Caco-2 (cell line): ENCODE measurements at places on chromosomes 2 and 18. TPM values are rescaled to one million over a fixed set of nuclear protein-coding genes. Genes with fewer than 3 reads are reported as not detected.

- no peak for DNase-seq
Observed at GRCh38 chr18:73461780-73462059, 593.9 kb upstream of the NETO1 start.

The KLHL14 gene
- not detected in 2 replicates for total RNA-seq

The HAAO gene
- 44.1 and 47.5 TPM in 2 replicates for total RNA-seq

DNA sequence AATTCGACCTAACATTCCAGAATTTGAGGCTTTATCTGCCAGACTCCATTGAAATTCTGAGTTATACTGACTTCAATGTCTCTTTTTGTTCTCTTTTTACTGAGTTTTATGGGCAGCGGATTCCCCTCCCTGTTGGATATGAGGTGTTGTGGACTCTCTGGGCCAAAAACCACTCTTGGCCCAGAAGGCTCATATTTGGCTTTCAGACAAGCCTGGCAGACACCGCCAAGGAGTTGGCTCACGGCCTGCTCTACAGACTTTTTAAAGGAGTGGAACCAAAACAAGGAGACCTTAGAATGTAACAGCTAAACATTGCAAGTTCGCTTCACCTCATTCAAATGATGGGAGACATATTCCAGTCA, 206.4 kb upstream of the NCKAP5 start:
- no peak for DNase-seq

- DNase-seq, result no peak
Observed at GRCh38 chr2:126880817-126881216, 17.9 kb upstream of the TEX51 start.

The FOSL2 gene
- total RNA-seq, result 64.6 and 70.7 TPM in 2 replicates

GRCh38 chr2:15941481-15941850, 1.1 kb downstream of the MYCN start:
- peak; percentile 73 for DNase-seq

DNA sequence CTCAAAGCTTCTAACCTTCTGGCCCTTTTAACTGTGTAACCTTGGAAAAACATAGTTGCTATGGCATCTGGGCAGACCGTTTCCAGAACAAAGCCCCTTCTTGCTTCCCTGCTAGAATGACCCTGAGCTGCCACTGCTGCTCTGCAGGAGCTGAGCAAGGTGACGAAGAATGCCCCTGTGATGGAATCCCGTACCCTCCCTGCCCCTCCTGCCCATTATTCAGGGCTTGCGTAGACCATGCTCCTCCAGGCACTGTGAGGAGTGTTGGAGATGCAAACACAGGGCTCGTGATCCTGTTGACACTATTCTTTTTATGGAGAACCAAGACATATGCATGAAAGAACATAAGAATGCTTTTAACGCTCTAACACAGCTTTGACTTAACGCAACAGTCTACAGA, 191.1 kb downstream of the CDH2 start:
- DNase-seq, result no peak

GRCh38 chr2:11004199-11004598, 92.5 kb downstream of the KCNF1 start:
- no peak for DNase-seq

The LCT gene
- 0.82 and 1.5 TPM in 2 replicates for total RNA-seq

DNA sequence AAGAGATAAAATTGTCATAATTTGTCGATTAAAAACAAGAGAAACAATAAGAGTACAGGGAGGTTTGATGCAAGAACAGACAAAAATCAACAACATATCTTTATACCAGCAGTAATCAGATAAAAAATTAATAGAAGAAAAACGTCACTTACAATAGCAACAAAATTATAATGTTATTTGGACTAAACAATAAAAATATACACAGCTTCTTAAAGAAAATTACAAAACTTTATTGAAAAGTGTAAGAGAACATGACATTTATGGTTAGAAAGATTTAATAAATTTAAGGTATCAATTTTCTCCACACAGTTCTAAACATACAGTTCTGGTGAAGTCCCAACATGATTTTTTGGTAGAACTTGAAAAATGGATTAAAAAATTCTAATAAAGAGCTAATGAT, 12.8 kb downstream of the RNF138 start:
- no peak for DNase-seq

DNA sequence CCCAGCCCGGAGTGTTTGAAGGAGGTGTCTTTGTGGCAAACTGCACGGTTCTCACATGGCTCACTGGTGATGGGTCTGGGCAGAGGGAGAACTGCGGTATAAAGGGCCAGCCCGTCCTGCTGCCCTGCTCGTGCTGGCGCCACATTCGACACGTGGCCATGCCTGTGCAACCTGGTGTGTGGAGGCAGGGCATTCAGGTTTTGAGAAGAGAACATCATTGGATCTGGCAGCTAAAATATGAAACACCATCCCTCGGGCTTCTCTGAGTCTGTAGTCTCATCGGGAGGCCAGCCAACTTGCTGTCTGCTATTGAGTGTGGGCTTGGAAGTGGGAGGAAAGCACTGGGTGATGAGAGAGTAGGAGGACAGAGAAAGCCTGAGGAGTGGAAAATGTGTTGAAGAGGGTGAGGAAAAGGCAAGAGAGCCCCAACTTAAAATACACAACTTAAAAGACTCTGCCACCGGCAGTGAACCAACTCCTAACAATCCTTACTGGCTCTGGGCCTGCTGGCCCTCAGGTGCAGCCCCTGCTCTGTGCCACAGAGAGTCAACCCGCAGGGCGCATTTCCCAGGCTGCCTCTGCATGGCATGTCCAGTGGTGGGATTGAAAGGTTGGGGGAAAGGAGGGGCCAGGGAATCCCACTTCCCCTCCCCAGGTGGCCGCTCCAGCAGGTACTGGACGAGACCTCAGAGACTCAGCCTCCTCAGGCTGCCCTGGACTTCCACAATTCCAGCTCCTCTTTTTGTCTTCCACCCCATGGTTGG, 112.7 kb upstream of the DLX2 start:
- DNase-seq, result no peak

GRCh38 chr2:27489118-27489497, 435 bp downstream of the IFT172 start:
- DNase-seq, result peak; percentile 37

GRCh38 chr2:191565647-191566198, 112.2 kb upstream of the NABP1 start:
- DNase-seq, result peak; percentile 91

- DNase-seq, result no peak
Observed at GRCh38 chr18:5851998-5852397, 43.3 kb downstream of the TMEM200C start.

DNA sequence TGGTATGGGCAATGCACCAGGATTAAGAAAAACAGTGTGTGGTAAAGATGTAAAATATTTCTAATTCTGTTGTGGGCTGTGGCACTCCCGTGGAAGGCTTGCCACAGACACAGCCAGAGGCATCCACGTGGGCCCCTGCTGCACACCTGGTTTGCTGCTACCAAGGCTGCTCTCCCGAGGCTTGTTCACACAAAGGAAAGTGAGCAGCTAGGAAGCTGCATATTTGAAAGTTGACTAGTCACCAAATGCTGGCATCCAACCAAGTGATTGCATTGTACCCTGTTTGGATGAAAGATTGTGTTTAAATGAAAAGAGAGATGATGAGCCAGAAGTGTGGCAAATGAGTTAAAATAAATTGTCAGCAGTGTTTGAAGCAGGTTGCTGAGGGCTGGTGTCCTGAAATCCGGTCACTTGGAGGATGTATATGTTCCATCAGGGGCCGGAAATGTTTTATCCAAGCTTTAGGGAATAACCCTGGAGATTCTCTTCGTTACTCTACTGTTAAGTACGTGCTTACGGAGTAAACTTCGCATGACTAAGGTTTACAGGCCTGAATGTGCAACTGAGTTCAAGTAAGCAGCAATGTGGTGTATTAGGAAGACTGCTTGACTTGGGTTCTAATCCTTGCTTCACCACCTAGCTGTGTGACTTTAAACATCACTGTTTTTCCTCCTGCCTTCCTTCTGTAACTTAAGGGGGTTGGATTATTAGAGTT, 86.1 kb downstream of the MSH2 start:
- no peak for DNase-seq

- DNase-seq, result no peak
Observed at GRCh38 chr18:13425357-13426091, 207.0 kb downstream of the LDLRAD4 start.

DNA sequence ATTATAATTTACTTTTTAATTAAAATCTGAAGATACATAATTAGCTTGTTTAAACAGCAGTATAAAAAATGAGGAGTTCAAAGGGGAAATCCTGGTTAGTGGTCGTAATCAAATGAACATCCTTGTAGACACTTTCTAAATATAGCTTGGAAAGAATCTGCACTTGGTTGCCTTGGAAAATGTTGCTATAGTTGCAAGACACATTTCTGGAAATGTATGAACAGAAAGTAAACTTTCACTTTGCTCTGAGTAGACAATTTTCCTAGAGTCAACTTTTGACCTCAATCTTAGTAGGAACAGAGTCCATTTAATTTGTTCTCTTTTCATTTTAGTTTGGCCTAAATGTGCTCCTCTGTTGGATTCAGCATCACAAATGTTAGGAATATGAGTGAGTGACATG, 38.3 kb downstream of the GCA start:
- no peak for DNase-seq

GRCh38 chr18:79637181-79637920, 42.3 kb upstream of the CTDP1 start:
- DNase-seq, result no peak

GRCh38 chr2:190407662-190408537, at the start of gene MFSD6:
MFSD6 (plus strand) TSS chr2:190408355; CDS start chr2:190436030, 27,675 bp downstream.
- DNase-seq, result peak; percentile 45

DNA sequence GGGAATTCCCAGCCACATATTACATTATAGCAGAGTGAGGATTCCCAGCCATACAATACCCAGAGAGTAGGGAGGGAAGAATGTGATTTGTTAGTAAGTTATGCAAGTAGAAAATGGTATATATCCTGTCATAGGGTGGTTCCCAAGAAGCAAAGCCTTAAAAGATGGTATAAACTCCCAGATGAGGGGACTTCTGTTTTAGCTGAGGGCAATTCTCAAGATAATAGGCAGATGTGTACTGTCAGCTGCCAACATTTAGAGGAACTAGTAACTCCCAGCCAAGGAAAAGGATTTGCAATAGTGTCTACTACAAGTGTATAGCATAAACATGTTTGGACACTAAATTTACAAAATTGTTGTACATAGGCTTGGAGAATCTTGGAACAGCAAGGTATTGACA, 86.5 kb downstream of the XDH start:
- no peak for DNase-seq

DNA sequence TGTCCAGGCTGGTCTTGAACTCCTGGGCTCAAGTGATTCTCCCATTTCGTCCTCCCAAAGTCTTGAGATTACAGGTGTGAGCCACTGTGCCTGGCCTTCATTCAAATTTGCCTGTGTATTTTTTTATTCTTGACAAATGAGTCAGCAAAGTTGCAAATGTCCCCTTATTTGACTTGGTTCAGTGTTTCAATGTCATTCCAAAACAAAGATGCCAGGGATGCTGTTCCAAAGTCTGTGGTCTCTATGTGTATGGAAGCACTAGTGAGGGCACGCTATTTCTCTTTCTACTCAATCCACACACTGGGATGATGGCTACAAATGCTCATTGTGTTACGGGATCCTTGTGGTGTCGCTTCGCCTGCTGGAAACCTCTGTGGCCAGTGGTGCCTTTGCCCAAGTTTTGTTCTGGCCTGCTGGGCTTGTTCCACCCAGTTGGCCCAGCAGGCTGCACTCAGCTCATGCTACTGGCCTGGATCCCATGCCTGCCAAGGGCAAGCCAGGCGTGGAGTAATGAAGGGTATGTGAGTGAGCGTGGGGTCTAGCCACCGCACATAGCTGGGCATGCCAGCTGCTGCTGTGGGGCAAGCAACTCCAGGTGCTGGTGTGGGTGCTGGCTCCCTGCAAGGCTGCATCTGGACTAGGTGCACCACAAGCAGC, 35.6 kb downstream of the FBXO48 start:
- no peak for DNase-seq

GRCh38 chr2:41695198-41696113, 352.4 kb upstream of the PKDCC start:
- no peak for DNase-seq

The METAP1D gene
- 8.5 and 10.4 TPM in 2 replicates for total RNA-seq

DNA sequence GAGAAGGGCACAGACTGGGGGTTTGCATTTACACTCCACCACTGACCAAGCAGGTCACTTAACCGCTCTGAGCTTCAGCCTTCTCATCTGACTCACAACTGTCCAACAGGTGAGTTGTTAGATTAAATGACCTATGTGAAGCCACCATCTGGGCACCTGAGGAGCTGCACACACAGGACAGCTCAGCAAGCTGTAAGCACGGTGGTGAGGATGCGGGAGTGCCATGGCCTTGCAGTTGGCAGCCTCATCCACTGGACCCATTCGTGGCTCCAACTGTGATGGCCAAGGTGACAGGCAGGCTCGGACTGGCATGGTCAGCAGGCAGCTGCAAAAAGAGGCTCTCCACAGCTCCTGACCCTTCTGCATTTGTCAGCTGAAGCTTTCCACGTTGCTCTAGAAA, 23.3 kb upstream of the AMMECR1L start:
- peak; percentile 60 for DNase-seq

The DCAF17 gene
- total RNA-seq, result 20.8 and 22.7 TPM in 2 replicates

The FOXI3 gene
- total RNA-seq, result 0.14 TPM in 1 of 2 replicates, not detected in the other

GRCh38 chr2:47249157-47249900, 94.2 kb upstream of the STPG4 start:
- DNase-seq, result no peak

DNA sequence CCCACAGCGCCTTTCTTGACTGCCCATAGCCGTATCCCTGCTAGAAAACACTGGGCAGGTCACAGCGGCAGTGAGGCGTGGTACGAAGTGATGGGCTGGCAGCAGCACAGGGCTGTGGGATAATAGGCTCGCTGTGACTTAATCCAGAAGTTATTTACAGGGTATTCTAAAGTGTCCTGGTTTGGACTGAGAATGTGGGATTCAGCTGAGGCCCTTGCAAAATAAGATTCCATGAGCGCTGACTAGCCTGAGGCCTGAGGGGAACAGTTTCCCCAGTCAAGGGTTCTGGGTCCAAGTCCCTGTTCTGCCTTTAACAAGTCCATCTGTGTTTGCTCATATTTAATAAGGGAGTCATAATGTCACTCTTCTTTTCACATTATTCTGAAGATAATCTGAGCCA, 34.6 kb downstream of the SETBP1 start:
- no peak for DNase-seq

- no peak for DNase-seq
Observed at GRCh38 chr18:48036641-48037421, 106.4 kb upstream of the SMAD2 start.

The CGREF1 gene
- total RNA-seq, result 4.4 and 5.0 TPM in 2 replicates

DNA sequence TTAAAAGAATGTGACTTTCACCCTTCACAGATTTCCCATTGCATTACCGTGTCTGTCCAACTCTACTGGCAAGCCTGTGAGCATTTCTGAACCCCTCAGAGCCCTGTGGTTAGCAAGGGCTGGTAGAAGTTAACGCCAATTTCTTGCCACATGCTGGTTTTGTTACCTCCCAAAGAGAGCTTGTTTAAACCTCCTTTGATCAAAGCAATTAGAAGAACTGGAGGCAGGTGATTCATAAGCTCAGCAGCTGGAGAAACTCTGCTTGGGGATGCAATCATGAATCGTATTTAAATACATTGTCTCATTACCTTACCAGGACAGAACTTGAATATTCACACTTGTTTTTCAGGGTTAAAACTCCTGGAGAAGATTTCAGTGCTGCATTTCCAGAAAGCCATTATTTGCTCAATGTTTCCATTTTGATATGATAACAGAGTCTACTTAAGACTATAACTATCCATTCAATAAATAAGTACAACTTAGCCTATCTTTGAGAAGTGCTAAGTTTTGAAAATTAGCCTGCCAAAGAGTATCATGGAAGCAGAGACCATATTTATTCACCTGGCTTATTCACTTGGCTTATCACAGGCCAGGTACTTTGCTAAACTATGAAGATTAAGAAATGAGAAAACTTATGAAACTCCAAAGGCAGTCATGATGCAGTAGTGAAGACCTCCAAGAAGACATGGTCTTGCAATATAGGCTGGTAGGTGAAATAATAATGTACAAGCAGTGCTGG, 292.8 kb downstream of the INSIG2 start:
- DNase-seq, result no peak

- no peak for DNase-seq
Observed at GRCh38 chr2:55363636-55364035, 56.0 kb downstream of the CCDC88A start.

The CYS1 gene
- 0.91 and 1.4 TPM in 2 replicates for total RNA-seq
